ENCODE measurements at places on chromosomes 5 and 9.
A peak's percentile ranks its signal among the peaks of the same experiment; 100 is the strongest.

DNA sequence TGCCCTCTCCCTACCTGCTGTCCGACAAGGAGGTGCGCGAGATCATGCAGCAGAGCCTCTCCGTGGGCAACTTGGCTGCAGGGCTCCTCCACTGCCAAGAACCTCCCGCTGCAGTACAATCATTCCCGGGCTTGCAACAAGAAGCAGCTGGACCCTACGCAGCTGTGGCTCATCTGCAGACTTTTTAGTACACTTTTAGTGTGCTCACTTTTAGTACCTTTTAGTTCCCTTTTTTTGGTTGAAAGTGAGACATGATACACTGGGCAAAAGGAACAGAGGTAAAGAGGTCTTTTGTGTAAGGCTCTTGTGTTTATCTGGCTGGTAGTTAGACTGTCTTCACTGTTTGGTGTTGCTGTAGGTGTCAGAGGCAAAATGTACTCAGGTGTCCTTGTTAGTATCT lies 58.1 kb upstream of the SPTLC1 start:
- DNase-seq: no peak

DNA sequence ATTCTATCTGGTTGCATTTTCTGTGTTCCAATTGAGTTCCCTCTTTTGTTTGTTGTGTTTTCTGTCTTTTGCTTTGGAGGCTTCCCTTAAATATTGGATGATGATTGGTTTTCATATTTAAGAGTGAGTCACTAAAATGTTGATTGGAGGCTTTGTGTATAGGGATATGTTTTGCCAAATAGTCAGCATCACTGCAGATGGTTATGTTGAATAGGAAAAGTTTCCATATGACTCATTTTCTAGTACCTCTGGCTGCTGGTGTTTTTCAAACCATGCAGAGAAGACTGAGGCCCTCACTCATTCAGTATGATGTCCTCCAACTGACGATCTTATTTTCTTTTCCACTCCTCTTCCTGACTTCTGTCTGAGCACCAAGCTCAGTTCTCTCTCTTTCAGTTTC lies 1290.0 kb downstream of the EFNA5 start:
- no peak for DNase-seq

GRCh38 chr5:40404613-40405012 lies 275.1 kb upstream of the PTGER4 start:
- DNase-seq: no peak

DNA sequence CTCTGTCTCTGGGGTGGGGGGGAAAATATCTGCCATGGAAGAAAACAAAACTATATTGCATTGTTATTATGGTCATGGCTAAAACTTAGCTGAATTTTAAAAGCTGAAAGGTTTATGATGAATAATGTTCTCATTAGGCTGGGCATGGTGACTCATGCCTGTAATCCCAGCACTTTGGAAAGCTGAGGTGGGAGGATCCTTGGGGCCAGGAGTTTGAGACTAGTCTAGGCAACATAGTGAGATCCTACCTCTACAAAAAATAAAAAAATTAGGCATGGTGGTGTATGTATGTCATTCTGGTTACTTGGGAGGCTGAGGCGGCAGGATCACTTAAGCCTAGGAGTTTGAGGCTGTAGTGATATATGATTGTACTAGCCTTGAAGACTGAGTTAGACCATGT lies 44.5 kb downstream of the IPO11 start:
- no peak for DNase-seq

DNA sequence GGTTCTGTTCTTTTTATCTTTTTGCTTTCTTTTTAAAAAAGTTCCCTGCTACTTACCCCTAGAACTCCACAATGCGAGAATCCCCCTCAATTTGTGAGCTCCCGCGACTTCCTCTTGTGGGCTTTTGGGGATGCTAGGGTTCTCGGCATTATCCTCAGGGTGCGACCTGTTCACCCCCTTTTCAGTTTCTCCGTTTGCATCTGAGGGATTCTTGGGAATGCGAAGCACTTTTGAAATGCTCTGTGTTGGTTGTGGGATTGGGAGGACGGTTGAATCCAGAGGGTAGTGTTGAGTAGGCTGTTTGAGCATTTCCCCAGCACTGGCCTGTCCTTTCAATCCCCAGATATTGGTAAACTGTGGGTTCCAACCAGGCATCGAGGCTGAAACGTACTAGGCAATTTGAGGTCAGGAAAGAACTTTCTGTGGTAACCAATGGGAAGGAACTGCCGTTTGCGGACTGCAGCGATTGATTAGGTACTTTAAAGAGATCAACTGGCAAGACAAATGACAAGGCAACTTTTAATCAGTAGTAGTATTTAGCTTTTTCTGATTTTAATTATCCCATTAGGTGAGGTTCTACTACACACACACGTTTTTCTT lies 415 bp downstream of the XRCC4 start:
- no peak for DNase-seq

- peak; percentile 69 for DNase-seq
Observed at GRCh38 chr5:175478384-175479124, at the start of gene SFXN1. SFXN1 (plus strand) TSS chr5:175478560; CDS start chr5:175492104, 13,544 bp downstream.

DNA sequence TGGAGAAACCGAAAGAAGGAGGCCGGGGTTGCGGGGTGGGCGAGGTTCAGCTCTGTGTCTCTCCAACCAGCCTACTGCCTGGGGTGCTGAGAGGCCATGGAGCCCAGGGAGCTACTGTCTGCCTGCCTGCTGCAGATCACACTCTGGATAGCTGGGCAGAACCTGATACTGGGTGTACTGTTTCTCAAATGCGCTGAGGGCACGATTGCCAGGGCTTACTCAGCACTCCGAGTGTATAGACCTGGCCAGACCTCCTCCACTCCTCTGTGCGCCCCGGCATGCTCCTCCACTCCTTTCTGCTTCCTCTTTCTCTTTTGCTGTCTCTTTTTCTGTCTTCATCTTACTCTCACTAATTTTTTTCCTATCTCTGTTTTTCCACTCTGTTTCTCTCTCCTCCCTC lies 215.1 kb downstream of the PAPPA start:
- DNase-seq: no peak

DNA sequence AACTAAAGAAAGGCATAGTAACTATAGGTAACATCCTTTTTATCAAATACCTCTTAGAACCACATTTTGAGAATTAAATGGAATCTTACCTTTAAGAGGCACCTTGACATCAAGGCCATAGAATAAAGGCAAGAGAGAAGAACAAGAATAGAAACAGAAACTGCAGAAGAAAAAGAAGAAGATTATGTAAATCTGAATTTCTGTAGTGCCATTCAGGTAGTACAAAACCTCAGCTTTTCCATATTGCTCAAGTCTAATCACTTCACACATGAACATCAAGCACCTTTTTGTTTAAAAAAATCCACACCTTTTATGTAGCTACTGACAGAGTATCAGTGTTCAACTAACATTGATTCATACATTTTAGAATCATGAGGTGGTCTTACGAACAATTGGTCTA lies 91.8 kb upstream of the DPYSL3 start:
- DNase-seq: no peak

GRCh38 chr5:145917288-145917687 lies 19.1 kb upstream of the SH3RF2 start:
- DNase-seq: no peak

DNA sequence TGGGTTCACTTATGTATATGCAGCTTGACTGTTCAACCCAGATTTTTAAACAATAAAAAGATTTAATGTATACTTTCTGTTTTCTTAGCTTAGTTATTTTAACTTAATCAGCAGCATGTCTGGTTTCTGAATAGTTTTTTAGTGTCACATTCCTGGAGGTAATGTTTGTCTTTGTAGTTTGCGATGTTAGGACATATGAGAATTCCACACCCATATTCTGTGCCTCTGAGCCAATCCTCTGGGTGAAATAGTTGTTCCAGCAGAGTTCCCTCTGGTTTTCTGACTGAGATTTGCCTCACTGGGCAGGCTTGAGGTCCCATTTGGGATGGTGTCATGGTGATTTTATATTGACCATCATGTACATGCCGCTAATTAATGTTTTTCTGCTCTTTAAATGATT lies 48.6 kb downstream of the INIP start:
- no peak for DNase-seq

GRCh38 chr9:14215614-14216013 lies 98.3 kb downstream of the NFIB start:
- DNase-seq: no peak

- no peak for DNase-seq
Observed at GRCh38 chr5:150321784-150322183, 19.1 kb upstream of the ARSI start.

DNA sequence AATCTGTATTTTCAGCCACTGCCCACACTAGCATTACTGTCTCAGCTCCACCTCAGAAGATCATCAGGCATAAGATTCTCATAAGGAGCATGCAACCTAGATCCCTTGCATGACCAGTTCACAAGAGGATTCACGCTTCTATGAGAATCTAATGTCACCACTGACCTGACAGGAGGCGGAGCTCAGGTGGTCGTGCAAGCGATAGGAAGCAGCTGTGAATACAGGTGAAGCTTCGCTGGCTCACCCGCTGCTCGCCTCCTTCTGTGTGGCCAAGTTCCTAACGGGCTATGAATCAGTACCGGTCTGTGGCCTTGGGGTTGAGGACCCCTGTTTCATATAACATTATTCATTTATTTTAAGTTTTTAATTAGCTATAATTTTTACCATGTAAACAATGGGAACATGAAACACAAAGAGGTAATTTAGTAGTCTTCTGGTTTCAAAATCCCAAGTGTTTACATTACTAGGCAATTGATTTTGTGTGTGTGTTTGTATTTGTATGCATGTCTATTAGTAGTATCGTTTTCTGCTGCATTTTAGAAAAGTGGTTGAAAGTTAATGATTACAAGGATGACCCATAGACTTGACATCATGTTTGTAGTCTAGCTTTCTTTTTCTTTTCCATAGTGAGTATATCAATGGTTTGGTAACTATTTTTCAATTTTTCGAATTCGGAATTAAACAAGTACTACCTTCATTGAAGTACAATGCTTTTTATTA lies 159.4 kb downstream of the TENT4A start:
- DNase-seq: no peak

- no peak for DNase-seq
Observed at GRCh38 chr9:10265153-10265631, 347.6 kb downstream of the PTPRD start.

DNA sequence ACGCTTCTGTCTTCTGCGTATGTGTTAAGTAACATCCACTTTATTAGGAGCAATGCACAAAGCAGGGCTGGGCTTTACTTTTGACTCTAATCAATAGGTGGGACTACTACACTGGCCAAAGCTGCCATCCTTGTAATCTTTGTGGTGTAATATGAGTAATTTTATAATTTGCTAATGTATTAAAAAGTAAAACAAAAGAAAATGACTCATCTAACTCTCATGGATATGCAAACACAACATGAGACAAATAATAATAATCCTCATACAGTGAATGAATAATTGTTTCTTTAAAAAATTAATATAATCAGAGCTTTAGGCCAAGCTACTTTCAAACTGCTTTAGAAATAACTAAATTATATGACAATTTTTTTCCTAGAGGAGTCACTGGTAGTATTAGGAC lies 90.7 kb downstream of the NR3C1 start:
- DNase-seq: no peak

DNA sequence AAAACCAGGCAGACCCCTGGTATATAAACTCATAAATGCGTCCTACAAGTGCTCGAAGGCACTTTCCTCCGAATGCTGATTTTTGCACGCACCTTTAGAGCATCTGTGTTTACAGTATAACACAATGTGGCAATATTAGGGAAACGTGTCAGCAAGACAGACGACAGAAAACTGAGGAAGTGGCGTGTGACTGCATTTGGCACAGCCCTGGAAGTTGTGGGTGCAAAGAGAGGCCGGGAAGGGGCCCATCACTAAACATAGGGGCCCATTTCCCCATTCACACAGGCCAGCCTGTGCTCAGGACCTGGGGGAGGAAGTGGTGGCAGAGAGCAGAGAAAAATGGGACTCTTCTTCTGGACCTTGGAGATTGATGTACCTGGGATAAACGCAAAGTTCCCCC lies 48.2 kb downstream of the RASGEF1C start:
- DNase-seq: no peak

GRCh38 chr5:119397518-119398380 lies 41.9 kb downstream of the TNFAIP8 start:
- no peak for DNase-seq

DNA sequence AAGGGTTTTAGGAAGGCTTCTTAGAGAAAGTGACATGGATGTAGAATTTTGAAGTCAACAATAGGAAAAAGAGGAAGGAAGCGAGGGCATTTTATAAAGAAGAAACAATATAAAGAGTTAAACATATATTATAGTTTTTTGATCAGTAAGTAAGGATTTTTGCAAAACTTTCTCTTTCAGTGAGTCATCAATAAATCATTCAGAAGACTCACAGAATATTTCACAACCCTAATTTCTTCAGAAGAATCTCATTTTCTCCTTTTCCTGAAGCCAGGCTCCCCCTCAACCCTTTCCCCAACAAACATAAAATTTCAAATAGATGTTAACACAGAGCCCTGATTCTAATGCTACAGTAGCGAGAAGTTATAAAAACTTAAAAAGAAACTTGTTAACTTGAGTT lies 4.3 kb upstream of the COX7C start:
- DNase-seq: no peak

DNA sequence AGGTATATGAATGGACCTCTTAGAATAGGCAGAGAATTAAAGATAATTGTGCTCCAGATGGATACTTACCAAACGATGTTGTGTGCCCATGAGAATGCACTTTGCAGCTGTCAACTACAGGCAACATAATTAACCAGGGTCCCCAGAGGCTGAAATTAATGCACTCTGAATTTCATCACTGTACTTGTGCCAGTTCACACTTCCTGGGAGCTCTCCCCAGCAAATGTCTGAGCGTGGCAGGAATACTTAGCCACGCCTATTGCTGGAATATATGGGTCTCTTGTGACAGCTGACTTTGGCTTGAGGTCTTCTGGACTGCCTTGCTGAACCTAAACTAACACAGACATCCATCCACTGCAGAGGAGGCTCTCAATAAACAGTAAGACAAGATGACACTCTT lies 11.9 kb upstream of the C1QTNF2 start:
- no peak for DNase-seq

DNA sequence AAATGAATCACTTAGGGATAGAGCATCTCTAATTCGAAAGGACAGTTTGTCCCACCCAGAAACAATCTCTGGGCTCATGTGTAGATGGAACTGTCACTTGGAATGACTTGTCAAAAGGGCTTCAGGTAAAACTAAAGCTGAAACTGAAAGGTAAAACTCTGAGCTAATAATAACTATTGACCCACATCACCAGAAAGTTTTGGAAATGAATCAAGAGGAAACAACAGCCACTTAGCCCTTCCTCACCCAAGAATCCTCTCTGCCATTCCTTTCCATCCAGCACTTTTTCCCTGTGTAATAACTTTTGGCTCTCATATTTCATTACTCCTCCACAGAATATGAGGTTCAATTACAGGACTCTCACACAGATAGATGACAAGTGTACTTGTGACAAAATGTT lies 14.0 kb upstream of the GLRX start:
- DNase-seq: no peak

DNA sequence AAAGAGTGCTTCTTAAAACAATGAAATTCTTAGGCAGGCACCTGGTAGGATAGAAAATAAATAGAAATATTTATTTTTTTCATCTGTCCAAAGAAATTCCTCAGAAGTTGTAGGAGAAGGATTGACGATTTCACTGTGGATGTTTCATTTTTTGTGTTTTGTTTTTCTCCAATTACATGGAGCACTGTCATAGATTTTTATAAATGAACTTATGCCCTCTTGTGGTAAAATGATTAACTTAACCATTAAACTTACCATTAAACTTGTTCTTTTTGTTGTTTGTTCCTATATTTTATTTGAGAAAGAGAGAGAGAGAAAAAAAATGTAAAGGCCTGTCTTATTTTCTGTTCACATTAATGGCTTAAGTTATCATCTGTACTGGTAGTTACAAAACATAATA lies 339.2 kb downstream of the PRR16 start:
- no peak for DNase-seq

GRCh38 chr9:32728181-32728580 lies 55.2 kb upstream of the TMEM215 start:
- no peak for DNase-seq

GRCh38 chr9:136003411-136004218 lies 42.4 kb upstream of the UBAC1 start:
- DNase-seq: no peak

Measured in activated gamma-delta T cell treated with Interleukin-2 at 50 U/mL for 16 hours (primary cell).